Kidney (tissue), 22 donors: ENCODE measurements at places on chromosomes 12 and 14. TPM values are rescaled to one million over a fixed set of nuclear protein-coding genes. Genes with fewer than 3 reads are reported as not detected.
A peak's percentile ranks its signal among the peaks of the same experiment; 100 is the strongest.

GRCh38 chr14:35286003-35286600 lies 6.1 kb upstream of the PSMA6 start:
- no peak for DNase-seq

- DNase-seq: peak; percentile 55
Measured at GRCh38 chr12:90028635-90029051, 320.0 kb upstream of the ATP2B1 start.

- peak; percentile 39 for DNase-seq
Measured at GRCh38 chr12:50314636-50315312, 31.5 kb upstream of the LIMA1 start.

- DNase-seq: no peak
Measured at GRCh38 chr14:71722885-71723284, 209.3 kb upstream of the RGS6 start.

DNA sequence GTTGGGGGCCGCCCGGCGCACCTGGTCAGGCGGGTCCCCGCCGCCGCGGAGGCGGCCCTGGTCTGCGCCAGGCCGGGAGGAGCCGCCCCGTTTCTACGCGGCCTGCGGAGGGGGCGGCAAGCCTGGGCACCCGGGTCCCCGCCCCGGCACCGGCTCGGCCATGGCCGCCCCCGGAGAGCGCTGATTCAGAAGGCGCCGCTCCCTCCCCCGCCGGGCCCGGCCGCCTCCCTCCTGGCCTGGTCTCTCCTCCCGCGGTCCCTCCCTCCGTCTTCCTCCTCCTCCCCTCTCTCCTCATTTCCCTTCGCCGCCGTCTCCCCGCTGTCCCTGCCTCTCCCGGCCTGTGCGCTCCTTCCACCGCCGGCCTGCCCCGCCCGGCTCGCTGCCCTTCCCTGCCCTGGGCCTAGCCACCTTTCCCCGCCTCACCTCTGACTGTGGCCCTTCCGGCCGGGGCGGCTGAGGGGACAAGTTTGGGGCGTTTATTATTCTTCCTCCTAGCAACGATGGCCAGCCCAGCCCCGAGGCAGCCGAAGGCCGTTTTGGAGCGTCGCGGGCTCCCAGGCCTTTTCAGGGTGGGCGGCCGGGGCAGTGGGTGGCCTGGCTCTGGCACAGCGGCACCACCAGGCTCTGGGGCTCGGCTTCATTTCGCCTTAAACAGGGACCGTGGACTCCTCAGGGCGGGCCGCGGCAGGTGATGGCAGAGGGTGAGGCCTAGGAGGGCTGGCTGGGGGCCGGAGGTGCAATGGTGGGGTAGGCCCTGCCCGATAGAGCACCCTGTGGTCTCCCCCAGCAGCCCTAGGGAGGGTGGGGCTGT lies 768 bp downstream of the CEP170B start:
- peak; percentile 91 for DNase-seq

GRCh38 chr12:127660961-127661360 lies 606.0 kb upstream of the TMEM132C start:
- DNase-seq: no peak

- no peak for DNase-seq
Measured at GRCh38 chr14:73602994-73603393, 9.3 kb upstream of the ACOT6 start.

- DNase-seq: no peak
Measured at GRCh38 chr14:88137327-88137726, 132.4 kb downstream of the GPR65 start.

- DNase-seq: peak; percentile 49
Measured at GRCh38 chr14:100617410-100618317, 30.4 kb upstream of the BEGAIN start.

- DNase-seq: no peak
Measured at GRCh38 chr14:24351517-24351916, 11.7 kb upstream of the RIPK3 start.

- no peak for DNase-seq
Measured at GRCh38 chr12:30732954-30733637, 21.7 kb downstream of the CAPRIN2 start.

GRCh38 chr14:66237741-66238140 lies 248.4 kb upstream of the CCDC196 start:
- DNase-seq: no peak

DNA sequence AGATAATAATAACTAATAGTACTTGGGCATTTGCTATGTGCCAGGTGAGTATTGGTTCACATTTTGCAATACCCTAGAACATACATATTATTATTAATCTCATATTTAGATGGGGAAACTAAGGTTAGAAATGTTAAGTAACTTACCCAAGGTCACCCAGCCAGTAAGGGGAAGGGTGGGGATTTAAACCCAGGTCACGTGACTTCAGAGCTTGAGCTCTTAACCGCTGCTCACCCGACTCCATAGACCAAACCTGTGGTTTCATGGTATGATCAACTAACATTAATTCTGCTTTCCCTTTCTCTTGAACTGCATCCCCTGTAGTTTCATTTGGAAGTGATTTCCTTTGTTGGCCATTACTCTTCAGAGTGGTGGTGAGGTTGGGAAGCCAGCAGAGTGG lies 242.3 kb downstream of the NRXN3 start:
- DNase-seq: no peak

GRCh38 chr14:102500158-102500662 lies 9.4 kb downstream of the ANKRD9 start:
- DNase-seq: no peak

DNA sequence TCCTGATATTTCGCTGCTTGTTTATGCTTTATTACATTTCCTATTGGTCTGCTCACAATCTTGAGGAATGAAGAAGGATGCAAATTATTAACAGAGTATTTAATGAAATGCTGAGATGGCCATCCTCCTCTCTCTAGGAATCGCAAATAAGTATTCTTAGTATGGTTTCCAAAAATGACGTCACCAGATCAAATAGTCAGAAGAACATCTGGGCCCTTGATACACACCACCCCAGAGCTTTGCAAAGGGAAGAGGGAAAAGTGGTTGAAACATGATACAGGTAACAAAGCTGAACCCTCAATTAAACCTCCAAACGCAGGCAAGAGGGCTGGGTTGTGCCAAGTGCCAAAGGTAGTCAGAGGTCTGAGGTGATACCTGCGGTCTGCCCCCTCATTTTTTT lies 107.3 kb downstream of the BCL11B start:
- DNase-seq: no peak

- DNase-seq: no peak
Measured at GRCh38 chr12:25824734-25825133, 133.7 kb upstream of the RASSF8 start.

DNA sequence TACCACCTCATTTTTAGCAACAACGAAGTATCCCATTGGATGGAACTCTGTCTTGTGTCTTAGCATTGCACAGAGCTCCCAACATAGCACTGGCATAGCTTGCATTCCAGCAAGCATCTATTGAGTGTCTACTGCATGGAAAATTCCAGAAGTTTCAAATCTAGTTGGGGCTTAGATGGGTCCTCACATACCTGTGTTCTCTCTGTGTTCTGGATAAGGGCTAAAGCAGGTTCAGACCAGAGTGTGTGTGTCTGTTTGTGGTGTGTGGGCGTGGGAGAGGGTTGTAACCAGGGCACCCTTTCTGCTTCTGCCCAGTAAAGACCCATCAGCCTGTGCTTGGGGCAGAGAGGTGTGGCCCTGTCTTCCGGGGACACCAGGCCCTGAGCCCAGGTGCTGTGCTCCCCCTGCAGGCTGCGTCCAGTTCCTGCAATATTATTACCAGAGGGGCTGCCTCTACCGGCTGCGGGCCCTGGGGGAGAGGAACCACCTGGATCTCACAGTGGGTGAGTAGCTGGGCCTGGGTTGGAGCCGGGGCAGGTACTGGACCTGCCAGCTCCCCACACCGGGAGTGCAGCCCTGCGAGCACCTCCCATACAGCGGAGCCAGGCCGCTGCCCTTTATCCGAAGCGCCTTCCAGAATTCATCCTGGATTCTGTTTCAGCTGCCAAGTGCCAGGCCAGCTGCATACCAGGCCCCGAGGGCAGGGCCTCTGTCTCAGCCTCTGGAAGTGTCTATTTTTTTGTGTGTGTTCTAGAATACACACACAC lies 20.3 kb downstream of the RHOF start:
- DNase-seq: peak; percentile 85

GRCh38 chr12:7591531-7591930 lies 74.2 kb downstream of the APOBEC1 start:
- DNase-seq: no peak

DNA sequence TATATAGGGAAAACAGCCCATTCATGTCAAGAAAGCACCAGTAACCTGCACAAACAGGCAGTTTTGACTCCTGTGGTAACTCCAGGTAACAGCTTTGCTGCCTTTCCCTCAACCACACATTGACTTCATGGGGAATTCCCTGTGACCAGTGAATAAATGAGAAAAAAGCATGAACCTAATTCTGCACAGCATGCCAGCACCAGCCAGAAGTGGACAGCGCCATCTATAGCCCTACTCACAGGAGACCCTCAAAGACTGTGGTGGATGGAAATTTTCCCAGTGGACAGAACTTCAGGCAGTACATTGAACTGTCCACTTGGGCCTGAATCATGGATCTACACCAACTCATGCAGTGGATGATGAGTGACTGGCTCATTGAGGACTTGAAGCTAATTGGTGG lies 152.1 kb downstream of the SLC8A3 start:
- no peak for DNase-seq

DNA sequence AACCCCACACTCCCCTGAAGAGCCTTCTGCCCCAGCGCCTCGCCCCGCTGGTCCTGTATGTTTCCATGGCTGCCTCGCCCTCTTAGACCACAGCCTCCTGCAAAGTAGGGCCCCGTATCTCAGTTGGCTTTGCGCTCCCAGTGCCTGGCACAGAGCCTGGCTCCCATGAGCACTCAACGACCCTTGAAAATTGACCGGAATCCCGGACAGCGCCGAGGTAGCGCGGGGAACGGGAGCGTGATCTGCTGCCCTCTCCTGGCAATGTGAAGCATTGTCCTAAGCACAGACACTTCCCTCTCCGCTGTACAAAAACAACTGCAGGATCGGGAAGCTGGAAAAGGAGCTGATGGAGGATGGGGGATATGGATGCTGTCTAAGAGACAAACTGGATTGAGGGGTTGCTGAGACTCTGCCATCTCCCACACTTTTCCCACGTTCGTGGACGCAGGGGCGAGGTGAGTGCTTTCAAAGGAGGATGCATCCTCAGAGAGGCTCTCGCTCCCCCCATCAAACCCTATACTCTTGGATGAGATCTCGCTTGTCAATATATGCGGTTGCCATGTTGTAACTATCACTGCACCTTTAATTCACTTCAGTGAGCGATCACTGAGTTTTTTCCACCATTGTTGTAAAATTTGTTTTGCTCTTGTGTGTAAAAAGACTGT lies 10.7 kb upstream of the FKBP4 start:
- peak; percentile 69 for DNase-seq

The KERA gene
- not detected for polyA plus RNA-seq

The DRAM1 gene
- 19.0 TPM for polyA plus RNA-seq

The TMTC2 gene
- 6.0 TPM for polyA plus RNA-seq

The OTX2 gene
- not detected for polyA plus RNA-seq

The EGLN3 gene
- 19.6 TPM for polyA plus RNA-seq

The VRTN gene
- polyA plus RNA-seq: not detected

The NTN4 gene
- polyA plus RNA-seq: 71.0 TPM

The SRRM4 gene
- 0.17 TPM for polyA plus RNA-seq

The IL31 gene
- polyA plus RNA-seq: not detected

The ATP5MC2 gene
- polyA plus RNA-seq: 939 TPM

The CARMIL3 gene
- 1.5 TPM for polyA plus RNA-seq
